ENCODE measurements at places on chromosomes 3 and 15.

DNA sequence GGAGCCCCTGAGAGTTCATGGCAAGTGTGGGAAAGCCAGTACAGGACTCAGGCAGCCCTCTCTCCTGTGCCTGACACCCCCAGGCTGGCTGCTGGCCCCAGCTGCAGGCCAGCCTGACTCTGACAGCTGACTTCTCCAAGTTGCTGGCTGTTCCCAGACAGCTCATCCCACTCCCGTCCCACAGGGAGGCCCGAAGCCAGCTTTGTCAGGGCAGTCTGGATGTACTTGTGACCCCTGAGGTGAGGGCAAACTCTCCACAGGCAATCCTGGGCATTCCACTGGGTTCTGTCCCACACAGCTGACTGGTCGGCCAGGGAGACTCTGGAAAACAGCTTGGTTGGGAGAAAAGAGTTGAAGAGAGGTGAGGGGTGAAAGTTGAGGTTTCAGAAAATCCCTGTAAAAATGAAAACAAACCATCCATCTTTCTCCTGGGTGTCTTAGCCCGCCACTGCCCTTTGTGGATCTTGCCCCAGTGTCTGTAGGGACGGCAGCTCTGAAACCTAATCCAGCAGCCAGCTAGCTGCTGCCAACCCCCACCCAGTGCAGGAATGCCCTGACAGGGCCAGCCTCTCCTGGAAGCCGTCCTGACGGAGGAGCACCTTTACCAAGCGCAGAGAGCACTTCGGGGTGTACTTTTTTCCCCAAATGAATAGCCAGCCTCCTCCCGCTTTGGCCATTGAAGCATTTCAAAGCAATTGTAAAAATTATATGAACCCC, 87.9 kb downstream of the DNAJB8 start:
- DNase-seq, result no peak

DNA sequence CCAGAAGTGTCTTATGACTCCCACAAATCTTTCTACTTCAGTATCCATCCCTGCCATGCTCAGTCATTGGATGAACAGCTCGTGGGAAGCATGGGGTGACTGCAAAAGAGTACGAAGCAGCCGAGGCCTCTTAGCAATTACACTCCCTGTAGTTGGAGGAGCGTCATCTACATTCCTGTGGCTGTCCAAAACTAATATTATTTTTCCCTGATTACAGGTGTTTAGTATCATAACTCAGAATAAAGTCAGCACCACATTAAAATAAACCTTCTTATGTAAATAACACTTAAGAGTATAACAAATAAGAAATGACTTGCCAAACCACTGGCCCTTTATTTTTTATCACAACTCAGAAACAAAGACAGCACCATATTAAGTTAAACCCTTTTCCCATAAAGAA, 141.5 kb downstream of the PLOD2 start:
- no peak for DNase-seq

GRCh38 chr3:126781406-126781805, 77.4 kb downstream of the CHCHD6 start:
- no peak for DNase-seq

- no peak for DNase-seq
Observed at GRCh38 chr15:80068578-80068977, 9.1 kb downstream of the ZFAND6 start.

DNA sequence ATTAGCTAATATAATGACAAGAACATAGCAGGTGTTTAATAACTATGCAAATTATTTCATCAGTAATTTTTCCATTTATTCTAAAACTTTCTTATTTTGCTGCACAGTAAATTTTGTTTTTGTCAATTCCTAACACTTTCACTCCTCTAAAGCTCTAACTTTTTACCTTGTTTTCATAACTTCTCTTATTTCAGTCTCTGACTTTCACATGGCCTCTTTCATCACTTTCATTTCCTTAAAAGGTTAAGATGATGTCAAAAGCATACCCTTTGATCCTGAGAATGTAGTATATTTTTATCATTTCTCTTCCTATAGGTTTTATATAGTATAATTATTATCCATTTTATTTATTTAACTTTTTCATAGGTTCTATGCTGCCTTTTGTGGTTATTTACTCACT, 1325.8 kb upstream of the ALCAM start:
- no peak for DNase-seq
